ENCODE measurements at places on chromosomes 5 and 9. TPM values are rescaled to one million over a fixed set of nuclear protein-coding genes. Genes with fewer than 3 reads are reported as not detected.

BNC2 gene
- total RNA-seq: 5.7 TPM

SV2C gene
- not detected for total RNA-seq

NTNG2 gene
- total RNA-seq: 5.1 TPM

AJM1 gene
- total RNA-seq: 7.2 TPM

PCDHGC5 gene
- 0.36 TPM for total RNA-seq

ADAMTS2 gene
- 0.13 TPM for total RNA-seq

IFNA21 gene
- not detected for total RNA-seq

CAMK4 gene
- 0.39 TPM for total RNA-seq

PAM gene
- 131 TPM for total RNA-seq

SLC24A2 gene
- total RNA-seq: not detected

STPG3 gene
- total RNA-seq: 0.26 TPM

LPAR1 gene
- 11.0 TPM for total RNA-seq

TSTD2 gene
- 10.1 TPM for total RNA-seq

All from Panc1 (cell line).